NCI-H446 (cell line): ENCODE measurements at places on chromosomes 6 and 20.

GRCh38 chr20:6769903-6770785 lies 2.7 kb downstream of the BMP2 start:
- no peak for DNase-seq

DNA sequence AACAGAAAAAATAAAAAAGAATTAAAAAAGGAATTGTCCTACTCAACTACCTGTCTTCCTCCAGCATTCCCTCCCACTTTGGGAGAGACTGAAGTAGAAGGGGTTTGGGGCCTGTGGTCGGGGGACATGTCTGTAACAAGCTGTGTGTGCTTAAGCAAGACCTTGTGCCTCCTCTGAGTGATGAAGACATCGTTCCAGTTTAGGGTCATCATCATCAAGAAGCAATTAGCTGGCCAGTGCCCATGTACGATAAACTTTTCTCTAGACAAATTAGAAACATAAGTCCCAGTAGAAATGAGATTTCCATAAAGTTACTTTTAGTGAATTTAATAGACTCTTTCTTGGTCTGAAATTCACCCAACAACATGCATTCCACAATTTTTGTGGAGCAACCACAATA lies 272.9 kb downstream of the ZNF217 start:
- no peak for DNase-seq

DNA sequence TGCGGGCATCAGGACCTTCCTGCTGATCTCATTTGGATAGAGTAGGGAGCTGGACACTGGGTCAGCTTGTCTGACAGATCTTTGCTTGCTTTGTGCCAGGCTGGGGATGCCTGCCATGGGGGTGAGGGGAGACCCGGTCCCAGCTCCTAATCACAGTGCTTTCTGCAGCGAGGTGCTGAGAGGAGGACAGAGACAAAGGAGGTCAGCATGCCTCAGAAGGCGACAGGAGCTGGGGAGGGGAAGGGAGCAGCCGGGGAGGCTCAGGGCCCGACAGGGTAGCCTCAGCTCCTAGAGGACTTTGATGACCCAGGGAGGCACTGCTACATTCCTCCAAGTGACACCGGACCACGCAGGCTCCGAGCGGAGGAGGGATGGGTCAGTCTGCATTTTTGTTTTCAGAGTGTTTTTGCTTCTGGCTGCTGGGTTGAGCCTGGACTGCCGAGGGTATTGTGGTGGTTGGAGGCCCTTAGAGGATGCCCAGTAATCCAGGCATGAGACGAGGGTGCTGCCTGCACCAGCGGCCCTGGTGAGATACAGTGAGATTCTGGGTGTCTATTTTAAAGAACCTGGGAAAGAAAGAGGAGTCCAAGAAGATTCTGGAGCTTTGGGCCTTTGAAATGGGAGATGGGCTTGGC lies 7.8 kb downstream of the RBM38 start:
- no peak for DNase-seq

DNA sequence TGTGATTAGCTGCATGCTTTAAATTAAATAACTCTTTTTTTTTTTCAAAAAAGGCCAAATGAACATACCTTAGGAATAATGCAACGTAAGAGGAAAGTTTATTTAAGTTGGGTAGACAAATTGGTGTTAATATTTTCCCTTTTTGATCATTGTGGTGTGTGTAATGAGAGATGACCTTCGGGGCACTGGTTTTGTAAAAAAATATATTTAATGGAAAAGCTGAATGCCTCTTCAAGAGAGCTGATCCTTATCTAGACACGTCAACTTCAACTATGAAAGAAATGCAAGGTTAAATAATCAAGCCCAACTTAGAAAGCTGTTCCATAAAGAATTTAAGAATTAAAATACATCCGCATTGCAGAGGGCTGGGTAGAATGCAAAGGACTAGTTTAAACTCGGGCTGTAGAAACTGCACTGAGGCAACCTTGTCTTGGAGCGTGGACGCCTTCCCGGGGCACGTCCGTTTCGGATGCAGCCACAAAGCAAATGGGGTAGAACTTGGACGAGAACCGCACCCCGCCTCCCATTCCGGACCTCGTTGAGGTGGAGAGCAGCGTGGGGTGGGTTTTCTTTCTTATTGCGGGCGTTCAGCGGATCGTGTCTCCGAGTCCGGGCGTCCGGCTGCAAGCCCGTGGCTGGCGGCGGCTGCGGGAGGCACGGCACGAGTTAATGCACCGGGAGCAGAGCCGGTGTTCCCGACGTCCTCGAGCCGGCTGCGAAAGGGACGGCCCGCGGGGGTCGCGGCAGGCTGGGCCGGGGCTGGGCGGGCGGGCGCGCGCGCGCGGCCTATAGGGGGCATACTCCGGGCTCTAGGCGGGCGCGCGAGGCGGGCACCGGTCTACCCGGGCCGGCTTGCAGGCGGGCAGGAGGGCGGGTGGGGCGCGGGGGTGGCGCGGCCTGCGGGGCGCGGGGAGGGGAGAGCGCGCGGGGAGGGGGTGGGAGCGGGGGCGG lies 1.9 kb downstream of the JARID2 start:
- DNase-seq, result no peak

- no peak for DNase-seq
Observed at GRCh38 chr6:78505178-78505577, 362.2 kb upstream of the IRAK1BP1 start.

- peak; percentile 65 for DNase-seq
Observed at GRCh38 chr6:68343901-68344300, 291.2 kb upstream of the ADGRB3 start.

GRCh38 chr6:150547502-150548222 lies 52.0 kb upstream of the PLEKHG1 start:
- no peak for DNase-seq

DNA sequence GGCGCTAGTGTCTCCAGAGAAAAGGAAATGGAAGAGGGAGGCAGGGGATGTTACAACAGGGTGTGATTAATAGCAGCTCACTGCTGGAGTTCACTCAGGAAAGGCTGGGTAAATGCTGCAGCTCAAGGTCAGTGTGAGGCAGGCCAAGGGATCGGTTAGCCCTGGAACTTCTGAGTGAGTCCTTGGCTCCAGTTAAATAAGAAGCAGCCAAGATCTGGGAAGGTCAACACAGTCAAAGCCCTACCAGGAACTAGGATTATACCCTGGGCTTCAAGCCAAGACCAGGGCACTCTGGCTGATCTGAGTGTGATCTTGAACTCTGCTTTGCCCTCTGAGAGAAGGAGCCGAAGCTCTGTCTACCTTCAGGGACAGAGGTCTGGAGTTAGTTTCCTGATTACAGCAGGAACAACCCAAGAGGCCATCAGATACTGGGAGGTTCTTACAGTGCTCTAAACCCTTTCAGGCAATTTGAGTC lies 44.3 kb downstream of the TPD52L1 start:
- DNase-seq, result no peak

DNA sequence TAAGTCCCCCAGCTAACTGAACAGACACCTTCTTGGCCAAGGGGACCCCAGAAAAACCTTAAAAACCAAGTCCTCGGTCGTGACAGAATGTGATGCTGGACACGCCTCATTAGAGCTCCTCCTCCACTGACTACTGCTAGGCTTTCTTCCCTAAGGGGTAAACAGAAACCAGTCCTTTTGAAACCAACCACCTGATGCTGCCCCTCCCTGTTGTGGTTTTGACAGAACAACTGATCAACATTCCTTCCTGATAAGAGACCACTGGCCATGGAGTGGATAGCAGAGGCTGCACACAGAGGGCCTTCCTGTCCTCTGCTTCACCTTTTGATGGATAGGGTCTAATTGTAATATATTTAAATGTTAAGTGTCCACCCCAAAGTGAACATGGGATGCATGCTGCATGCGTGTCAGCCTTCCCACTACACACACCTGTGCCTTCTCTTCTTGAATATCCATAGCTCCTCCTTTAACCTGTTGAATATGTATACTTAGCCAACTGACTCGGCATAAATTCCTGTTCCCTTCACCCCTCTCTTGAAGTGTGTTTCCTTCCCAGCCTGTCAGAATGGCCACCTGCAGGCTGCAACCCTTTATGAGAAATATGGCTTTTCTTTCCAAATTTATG lies 27.9 kb upstream of the SLC2A12 start:
- DNase-seq, result no peak

GRCh38 chr20:50023116-50023805 lies 40.5 kb downstream of the SNAI1 start:
- no peak for DNase-seq

DNA sequence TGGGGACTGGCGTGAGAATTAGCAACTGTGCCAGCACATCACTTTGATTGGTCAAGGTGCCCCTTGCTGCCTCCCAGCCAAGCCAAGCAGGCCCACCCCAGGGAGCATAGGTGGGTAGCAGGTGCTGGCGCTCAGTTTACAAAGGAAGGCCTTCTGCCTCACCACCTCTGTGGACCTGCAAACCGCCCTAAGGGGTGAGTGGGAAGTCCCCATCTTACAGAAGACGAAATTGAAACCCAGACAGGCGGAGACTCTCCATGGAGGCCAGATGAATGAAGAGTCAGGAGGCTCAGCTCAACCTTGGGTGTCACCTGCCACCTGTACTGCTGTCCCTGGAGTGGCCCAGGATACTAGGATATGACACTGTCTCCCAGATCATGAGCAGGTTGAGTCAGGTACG lies 21.5 kb upstream of the MAS1L start:
- no peak for DNase-seq

- peak; percentile 31 for DNase-seq
Observed at GRCh38 chr6:136980070-136980469, 58.0 kb downstream of the SLC35D3 start.

DNA sequence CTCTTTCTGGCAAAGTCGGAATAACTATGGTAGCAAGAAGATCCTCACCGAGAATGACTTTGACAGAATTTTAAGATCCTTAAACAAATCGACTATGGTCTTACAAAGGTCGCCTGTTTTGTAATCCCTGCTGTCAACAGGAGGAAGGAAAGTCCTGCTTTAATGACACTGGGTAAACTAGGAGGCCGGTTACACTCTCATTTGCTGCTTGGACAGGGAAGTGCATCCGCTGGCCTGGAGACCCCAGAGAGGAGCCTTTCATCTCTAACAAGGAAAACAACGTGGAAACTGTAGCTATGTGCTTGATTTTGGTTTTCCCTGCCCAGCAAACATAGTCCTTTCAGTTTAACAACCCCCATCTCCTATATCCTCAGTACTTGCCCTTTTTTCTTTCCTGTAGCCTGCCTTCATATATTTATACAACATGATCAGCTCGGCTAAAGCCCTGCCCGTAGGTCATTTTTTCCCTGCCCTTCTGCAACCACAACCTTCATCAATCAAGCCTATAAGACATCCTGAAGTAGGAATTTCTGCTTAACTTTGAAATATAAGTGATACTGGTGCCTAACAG lies 97.2 kb upstream of the RIN2 start:
- no peak for DNase-seq

DNA sequence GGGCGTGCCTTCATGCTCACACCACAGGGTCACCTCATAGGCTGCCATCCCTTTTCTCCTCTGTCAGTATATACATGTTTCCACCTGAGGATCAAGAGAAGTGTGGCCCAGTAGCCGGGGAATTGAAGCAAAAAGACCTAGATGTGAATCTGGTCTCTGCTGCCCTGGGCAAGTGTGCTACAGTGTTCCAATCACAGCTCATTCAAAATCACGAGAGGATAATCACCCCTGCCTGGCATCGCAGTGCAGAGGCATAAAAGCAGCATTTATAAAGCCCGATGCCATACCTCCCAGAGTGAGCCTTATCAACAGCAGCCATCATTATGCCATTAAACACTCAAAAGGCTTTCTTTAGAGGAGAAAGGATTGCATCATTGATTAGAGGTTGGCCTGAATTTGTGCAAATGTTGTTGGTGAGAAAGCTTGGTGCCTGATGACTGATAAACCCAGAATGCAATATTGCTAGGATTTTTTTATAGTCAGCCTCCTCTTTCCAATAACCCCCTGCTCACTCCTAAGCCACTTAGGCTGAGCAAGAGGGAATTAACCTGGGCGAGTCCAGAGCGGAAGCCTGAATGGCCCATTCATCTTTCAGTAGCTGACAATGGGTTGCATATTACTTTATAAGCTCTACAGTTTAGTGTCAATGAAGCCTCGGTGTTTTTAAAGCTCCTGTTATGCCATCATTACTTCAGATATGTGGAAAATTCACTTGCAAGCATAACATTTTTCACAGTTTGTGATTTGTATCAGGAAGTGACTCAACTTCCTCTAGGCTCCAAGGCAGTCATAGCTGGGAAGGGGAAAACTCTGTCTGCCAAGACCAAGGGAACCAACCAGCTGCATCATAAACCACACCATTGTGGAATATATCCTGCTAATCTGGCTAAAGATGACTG lies 92.5 kb upstream of the NXT1 start:
- no peak for DNase-seq

DNA sequence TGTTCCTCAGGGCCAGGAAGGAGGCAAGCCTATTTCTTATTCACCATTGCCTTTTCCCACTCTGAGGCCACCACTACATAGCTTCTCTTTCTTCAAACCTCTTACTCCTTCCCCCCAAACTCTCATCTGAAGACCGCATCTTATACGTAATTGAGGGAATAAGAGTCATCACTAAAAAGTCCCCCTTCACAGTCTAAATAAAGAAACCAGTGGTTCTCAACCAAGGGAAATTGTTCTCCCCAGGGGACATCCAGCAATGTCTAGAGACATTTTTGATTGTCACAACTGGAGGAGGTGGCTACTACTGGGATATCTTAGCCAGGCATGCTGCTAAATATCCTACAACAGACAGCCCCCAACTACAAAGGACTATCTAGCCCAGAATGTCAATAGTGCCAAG lies 327.6 kb upstream of the CNR1 start:
- no peak for DNase-seq

GRCh38 chr20:361561-361960 lies 14.7 kb downstream of the NRSN2 start:
- DNase-seq, result no peak

DNA sequence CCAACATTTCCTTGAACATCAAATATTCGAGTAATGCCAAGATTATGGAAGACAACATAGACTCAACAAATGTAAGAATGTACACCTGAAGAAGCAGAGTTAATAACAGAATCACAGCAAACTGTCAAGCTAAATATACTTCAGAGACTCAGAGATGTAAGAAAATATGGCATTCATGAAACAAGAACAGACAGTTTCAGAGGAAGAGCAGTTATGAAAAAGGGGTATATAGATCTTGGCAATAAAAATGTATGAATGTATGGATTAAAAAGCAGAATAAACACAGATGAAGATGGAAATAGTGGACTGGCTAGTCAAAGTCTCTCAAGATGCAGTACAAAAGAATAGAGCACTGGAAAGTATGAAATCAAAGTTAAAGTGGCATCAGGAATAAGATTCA lies 18.4 kb downstream of the RRAGD start:
- no peak for DNase-seq

DNA sequence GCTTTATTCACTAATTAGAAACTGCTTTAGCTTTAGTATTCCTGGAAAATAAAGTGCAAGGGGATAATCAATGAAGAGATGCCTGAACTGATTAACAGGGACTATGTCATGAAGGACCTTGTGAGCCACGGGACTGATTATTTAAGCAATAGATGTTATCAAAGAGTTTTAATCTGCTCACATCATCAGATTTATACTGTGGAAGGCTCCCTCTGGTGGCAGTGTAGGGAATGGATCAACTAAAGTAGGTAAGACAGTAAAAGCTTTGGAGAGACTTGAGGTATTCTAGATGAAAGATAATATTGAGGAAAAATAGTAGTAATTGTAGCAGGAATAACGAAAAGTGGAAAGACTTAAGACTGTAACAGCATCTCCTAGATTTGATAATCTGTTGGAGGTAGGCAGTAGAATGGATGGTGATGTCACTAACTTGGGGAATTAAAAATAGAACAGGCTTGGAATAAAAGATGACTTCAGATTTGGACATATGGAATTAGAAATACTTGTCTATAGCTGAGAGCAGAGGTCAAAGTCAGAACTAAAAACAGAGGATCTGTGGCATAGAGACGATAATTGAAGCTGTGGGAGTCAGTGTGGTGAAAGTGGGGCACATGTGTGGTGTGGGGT lies 80.3 kb upstream of the HTR1E start:
- no peak for DNase-seq

- DNase-seq, result no peak
Observed at GRCh38 chr20:34345402-34345736, 17.7 kb upstream of the ITCH start.
